Cardiac fibroblast (primary cell): ENCODE measurements at places on chromosomes 6 and 20.

- DNase-seq = peak; percentile 53
Measured at GRCh38 chr6:41939848-41940758, 1.5 kb downstream of the CCND3 start.

- no peak for DNase-seq
Measured at GRCh38 chr6:167670938-167671338, 155.8 kb upstream of the AFDN start.

DNA sequence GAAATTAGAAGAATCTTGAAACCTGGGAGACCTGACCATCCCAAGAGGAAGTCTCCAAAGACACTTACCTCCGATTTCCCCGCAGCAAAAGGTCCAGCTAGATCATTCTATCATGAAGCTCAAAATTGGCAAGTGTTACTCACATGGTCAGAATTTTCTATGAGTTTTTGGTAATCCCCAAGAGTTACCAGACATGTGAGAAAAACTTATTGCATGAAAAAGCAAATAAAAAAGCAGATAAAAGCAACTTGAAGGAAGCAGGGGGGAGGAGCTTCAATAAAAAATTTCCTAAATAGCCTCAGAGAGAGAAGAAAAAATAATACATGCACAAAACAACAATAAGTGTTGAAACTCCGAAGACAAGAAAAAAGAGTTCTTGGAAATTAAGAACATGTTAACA lies 27.3 kb downstream of the VNN1 start:
- DNase-seq = no peak

DNA sequence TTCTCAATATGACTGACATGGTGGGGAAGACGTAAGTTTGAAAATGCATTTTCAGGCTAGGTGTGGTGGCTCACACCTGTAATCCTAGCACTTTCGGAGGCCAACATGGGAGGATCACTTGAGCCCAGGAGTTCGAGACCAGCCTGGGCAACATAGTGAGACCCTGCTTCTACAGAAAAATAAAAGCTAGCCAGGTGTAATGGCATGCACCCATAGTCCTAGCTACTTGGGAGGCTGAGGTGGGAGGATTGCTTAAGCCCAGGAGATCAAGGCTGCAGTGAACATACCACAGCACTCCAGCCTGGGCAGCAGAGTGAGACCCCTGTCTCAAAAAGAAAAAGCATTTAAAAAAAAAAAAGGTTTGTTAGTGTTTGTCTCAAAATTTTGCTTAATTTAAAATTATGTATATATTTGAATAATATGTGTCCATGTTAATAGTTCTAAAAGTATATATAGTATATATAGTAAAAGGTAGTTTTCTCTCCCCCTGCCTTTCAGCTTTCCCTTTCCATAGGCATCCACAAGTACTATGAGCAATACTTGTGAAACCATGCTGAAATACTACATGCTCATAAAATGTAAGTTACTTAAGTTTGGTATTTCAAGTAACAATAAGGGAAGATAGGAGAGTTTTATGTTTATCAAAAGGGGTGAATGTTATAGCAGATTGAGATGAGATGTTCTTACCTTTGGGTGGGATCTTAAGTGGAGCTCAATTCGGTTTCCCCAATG lies 15.1 kb downstream of the PTPRA start:
- no peak for DNase-seq

GRCh38 chr20:53853111-53853713 lies 217.2 kb downstream of the BCAS1 start:
- DNase-seq = no peak

DNA sequence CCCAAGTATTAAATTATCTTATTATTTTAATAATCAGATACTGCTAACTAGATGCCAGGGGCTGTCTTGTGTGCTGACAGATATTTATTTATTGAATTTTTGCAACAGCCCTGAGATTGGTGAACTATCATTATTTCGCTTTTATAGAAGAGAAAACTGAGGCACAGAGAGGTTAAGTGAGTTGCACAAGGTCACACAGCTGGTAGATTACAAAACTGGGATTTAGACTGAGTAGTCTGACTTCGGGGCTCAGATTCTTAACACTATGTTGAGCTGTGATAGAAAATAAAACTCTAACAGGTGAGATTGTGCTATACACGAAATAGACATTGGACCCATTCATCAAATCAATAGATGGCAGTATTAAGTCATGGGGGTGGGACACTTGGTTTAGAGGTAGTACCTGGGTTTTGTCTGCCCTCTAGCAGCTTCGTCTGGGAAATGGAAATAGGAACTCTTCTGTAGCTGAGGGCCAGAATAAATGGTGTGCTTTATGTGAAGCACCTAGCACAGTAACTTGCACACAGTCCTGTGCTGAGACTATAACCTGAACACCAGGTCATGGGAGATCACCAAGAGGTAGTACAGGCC lies 113.4 kb downstream of the B3GAT2 start:
- DNase-seq = no peak

DNA sequence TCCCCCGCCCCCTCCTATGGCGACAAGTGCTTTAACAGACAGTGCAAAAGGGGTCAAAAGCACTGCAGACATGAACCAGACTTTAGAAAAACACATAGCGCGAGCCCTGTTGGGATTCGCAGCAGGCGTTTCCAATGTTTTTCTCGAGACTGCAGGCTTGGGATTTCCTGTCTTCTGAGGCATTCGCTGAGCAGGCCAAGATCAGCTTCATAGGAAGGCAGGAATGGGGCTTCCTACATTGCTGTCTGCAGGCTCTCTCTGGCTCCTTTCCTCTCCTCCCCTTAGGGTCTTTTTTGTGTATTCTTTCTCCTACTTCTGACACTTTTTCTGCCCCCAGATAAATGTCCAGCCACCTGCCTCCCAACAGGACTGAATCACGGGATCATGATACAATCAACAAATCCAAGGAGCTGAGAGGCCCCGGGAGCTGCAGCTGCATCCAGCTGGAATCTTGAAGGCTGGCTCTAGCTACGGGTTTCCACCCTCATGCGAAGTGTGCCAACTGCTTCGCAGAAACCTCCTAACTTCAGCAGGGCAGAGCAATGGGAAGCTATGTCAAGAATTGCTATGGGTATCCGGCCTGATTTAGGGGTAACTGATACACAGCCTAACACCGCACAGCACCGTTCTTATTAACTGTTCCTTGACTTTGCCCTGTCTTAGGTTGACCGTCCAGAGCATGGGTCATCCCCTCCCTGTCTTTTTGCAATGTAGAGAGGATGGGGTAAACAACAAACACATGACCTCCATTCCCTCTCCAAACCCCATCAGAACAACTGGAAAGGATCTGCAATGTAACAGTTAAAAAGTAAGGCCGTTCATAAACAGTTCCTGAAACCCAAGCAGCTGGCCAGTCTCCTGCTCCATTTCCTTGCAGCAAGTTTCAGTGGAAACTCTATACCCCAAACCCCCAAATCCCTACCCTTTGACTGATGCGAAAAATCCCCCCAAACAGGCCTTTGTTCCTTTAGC lies 31.5 kb downstream of the SNX5 start:
- DNase-seq = peak; percentile 83

- DNase-seq = no peak
Measured at GRCh38 chr6:107667790-107668189, 156.3 kb downstream of the SCML4 start.

DNA sequence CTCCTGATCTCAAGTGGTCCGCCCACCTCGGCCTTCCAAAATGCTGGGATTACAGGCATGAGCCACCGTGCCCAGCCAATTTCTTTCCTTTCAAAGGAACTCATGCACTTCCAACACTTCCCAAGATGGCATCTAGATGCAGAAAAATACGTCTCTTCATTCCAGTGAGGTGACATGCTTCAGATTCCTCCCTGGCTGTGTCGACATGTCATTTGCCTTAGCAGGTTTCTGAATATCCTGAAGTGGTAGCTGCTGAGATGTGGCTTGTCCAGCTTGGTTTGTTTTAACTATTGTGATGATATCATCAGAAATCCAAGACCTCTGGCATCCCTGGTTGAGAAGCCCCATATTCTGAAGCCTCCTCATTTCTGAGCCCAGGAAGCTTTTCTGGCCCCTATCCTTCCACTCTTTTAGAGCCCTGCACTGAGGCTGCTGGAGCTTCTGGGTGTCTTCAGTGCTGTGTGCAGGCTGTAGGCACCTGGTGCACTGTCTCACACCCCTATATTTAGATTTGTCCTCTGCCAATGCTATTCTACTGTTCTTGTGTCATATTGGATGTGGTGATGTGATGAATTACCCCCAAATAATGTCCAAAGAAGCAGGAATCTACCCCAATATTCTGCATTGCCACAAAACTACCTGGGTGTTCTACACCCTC lies 73.3 kb upstream of the E2F3 start:
- no peak for DNase-seq

DNA sequence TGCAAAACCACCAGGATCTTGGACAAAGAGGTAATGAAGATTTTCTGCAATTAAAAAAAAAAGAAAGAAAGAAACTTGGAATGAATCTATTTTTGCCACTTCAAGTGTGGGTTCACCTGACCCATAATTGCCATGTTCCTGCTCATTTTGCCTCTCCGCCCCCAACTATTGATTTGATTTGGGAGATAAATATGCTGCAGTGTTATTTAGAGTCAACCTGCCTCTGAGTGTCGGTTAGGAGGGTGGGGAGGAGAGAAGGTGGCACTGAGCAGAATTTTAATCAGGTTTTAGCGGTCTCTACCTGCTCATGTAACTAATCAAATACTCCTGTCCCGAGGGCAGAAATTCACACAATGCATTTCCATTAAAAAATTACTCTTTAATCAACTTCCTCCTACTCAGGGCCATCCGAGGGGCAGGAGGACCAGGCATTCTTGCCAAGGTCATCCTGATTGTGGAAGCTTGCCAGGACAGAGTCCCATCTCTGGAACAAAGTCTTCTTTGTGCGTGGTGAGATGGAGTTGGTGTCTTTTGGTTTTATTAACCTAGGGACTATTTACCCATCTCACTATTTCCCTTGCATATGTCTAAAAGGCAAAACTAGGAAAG lies 300.1 kb downstream of the CDH26 start:
- no peak for DNase-seq

- DNase-seq = no peak
Measured at GRCh38 chr6:156164701-156165452, 612.3 kb upstream of the ARID1B start.

GRCh38 chr6:112649853-112650252 lies 302.7 kb downstream of the RFPL4B start:
- DNase-seq = no peak

DNA sequence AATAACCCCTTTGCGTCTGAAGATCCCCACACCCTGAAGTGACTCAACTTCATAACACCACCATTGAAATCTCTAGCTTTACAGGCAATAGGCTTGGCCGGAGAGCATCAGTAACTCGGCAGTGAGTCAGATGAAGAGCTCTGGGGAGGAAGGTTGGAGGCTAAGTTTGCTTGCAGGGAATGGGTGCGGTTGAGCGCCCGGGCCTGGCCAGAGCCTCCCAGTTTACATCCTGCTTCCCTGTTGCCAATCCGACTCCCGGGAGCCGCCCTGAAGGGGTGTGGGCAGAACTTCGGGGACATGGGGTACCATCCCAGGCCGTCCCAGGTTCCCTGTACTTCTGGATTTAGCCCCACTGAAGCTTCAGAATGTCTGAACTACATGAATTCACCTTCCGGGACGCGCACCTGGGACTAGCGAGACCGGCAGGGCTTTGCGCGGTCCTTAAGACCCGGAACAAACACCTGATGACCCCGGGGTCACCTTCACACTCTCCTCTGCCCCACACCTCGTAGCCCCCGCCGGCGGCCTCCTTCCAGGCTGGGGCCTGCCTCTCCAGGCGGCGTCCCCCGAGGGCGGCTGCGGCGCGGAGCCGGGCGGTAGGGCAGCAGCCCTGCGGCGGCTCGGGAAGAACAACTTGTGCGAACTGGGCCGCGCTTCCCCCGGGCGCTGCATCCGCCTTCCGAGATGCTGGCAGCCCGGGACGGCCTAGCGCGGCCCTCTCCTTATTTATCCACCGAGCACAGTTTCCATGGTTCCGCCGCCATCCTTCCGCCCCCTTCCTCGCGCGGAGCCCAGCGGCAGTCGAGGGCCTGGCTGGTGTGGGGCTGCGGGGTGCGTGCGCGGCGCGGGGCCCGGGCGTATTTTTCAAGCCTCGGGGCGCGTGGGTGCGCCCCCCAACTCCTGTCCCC lies 56.6 kb upstream of the RREB1 start:
- DNase-seq = peak; percentile 56

- DNase-seq = no peak
Measured at GRCh38 chr6:151659212-151659611, 148.3 kb upstream of the ESR1 start.

DNA sequence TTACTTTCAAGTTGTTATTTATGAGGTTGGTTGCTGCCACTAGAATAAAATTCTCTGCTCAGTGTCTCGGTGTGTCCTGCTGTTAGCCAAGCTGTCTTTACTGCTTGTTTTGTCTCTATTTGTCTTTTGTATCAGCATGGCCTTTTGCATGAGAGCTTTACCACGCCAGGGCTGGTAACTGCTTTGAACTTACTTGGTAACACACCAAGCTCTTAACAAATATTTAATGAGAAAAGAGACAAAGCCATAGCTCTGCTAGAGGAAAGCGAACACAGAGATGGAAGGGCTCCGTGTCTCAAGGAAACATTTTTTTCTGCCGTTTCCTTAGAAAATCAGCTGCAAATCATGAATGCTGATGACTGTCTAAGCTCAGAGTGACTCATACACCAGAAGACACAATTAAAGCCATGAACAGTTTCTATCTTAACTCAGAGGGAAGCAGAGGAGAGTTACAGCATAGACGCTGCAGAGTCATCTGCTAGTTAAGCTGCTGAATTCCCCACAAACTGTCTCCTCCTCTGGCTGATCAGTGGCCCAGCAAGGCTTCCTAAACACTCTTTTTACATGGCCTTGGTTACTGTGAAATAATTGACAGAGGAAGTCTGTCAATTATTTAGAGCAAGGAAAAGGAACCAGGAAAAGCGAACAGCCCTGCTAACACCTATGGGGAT lies 44.8 kb downstream of the AGPAT4 start:
- DNase-seq = peak; percentile 78

DNA sequence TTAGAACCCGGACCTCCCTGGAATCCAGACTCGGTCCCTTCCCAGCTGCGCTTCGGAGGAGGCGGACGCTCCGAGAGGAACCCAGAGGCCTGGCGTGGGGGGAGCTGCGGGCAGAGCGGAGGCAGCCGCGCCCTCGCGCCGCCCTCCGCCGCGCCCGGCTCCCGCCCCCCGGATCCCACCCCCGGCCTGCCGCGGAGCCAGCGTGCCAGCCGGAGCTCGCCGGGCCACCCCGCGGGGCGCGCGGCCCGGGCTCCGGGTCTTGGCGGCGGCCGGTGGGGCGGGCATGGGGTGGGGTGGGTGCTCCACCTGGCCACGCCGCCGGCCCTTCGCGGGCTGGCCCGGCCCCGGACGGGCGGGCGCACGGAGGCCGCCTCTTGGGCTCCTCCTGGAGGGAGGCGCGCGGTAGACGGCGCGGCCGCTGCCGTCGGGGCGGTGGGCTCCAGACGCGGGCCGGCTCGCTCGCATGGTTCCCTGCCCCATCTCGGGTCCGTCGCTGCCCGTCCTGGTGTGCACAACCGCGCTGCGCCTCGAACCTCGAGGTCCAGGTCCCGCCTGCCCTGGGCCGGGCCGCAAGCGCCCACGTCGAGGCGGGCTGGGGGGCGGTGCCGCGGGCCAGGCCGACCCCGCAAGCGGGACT lies 592 bp upstream of the CDYL start:
- DNase-seq = peak; percentile 90
